Stimulated activated CD4-positive, alpha-beta T cell treated with anti-CD3 and anti-CD28 coated beads, Interleukin-1b, Interleukin-23, amount 100 ng/mL, for 1 hour (primary cell): ENCODE measurements at places on chromosomes 5 and 9.

- no peak for DNase-seq
Measured at GRCh38 chr5:9617739-9618504, 12.2 kb downstream of the TAS2R1 start.

- DNase-seq, result no peak
Measured at GRCh38 chr5:67149057-67149950, 47.3 kb downstream of the CD180 start.

- DNase-seq, result no peak
Measured at GRCh38 chr9:6109986-6110385, 94.6 kb upstream of the RANBP6 start.

DNA sequence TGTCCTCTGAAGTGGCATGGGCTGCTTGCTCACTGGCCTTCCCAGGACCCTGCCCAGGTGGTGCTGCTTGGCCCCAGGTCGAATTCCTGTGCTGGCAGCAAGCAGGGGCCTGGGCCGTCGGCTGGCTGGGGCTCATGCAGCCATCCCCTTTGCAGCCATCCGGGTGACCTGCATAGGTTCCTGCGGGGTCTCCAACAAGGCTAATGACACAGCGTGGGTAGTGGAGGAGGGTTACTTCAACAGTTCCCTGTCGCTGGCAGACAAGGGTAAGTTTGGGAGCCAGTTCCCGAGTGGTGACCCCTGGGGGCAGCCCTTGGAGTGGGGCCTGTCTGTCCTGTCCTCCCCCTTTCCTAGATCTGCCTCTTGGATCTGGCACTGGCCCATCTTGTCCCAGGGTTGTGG lies 6.1 kb upstream of the EHMT1 start:
- no peak for DNase-seq

DNA sequence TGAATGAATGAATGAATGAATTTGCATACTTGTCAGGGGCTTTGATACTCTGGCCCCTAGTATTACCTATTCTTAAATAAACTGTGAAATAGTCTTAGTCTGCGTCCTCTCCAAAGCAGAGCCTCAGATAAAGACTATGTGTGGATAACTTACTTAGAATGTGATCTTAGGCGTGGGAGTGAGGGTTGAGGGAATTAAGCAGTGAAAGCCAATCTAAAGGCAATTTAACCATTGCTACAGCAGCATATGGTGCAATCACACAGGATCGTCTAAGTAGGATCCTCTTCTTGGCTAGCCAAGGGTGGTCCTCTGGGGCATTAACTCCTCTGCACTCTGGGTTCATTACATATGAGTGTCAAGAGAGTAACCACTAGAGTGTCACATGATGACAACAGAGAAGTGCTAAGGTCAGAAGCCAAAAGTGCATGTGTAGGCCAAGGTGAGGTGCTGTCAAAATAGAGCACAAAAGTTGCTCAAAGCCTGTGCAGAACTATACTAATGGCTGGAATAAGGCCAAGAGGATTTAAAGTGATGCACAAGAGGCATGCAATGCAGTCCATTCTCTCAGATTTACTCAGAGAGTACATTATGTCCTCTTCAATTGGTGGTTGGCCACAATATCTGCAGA lies 274.4 kb upstream of the SEMA6A start:
- DNase-seq, result no peak

DNA sequence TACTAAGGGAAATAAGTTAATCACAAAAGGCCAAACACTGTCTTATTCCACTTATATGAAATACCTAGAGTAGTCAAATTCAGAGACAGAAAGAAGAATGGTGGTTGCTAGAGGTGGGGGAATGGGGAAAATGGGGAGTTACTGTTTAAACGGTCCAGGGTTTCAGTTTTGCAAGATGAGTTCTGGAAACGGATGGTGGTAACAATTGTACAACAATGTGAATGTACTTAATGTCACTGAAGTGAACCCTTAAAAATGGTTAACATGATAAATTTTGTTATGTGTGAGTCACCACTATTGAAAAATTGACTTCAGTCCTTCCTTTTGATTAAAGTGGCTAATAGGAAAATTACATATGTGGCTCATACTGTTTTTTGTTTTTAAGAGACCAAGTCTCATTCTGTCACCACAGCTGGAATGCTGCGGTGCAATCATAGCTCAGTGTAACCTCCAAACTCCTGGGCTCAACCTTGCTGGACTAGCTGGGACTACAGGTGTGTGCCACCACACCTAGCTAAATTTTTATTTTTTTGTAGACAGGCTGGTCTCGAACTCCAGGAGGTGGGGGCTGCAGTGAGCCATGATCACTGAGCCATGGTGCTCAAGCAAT lies 8.7 kb downstream of the UBQLN1 start:
- no peak for DNase-seq
